ENCODE measurements at places on chromosomes 7 and 10.

GRCh38 chr10:100551196-100551595 is 15.5 kb downstream of the HIF1AN start:
- DNase-seq, result no peak

GRCh38 chr7:100221231-100221718 is 1.5 kb downstream of the PVRIG start:
- no peak for DNase-seq

GRCh38 chr7:97025983-97026714 is 1.5 kb upstream of the DLX5 start:
- DNase-seq, result no peak

DNA sequence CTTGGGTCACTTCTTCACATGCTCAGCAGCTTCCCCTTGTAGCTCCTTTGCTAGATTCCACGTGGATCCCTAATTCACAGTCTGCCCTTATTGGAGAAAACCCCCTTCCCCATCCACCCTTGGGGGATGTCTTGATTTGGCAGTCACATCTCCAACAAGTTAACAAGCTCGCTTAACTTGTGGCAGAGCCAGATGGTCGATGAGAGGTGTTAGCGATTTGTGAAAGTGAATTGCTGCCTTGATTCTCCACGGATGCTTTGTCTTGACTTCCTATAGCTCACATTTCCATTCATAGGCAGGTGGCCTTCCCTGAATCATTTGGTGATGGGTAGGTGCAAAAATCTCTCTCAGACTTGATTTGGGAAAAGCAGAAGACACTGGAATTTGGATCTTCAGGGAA is 387.9 kb downstream of the TCERG1L start:
- DNase-seq, result no peak

DNA sequence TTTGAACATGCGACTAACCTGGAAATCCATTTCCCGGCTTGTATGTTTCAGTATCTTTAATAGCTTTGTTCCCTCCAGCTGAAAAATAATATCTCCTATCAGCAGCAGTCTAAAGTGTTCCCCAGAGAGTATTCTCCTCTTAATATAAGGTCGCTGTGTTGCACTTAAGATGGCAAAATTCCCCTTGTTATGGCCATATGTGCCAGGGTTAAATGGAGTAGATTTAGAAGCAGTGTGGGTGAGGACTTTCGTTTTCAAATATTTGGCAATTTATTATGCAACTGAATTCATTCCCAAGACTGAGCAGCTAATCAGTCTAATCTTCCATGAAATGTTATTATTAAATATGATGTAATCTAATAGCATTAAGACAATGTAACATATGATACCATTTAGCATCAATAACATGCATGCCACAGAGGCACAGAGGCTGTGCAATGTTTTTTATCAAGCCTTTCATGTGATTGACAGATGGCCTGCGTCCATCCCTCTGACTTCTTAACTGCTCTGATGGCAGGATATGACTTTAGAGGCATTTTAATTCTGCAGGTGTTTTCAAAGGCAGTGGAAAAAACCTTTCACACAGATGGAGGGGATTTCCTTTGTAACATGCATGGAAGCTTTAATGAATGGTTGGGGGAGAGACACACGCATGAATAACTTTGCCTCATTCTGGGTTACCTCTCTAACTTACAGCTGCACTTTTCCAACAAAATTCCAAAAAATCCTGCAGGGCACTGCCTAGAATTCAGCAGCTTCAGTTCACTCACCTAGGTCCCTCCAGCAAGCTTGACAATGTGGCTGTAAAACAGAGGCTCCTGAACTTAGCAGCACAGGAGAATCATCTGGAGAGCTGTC is 55.1 kb upstream of the ZPBP start:
- DNase-seq, result peak; percentile 9

Data from kidney epithelial cell (primary cell).